AG04449 (cell line): ENCODE measurements at places on chromosomes 7 and 10.

DNA sequence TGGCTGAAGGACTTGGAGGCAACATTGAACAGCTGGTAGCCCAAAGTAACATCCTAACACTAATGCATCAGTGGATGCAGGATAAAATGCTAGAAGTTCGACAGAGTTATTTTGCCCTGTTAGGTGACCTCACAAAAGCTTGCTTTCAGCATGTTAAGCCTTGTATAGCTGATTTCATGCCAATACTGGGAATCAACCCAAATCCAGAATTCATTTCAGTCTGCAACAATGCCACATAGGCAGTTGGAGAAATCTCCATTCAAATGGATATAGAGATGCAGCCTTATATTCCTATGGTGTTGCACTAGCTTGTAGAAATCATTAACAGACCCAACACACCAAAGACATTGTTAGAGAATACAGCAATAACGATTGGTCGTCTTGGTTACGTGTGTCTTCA is 62.9 kb downstream of the CCSER2 start:
- DNase-seq = no peak

GRCh38 chr7:150329331-150330120 is 6.2 kb upstream of the ACTR3C start:
- no peak for DNase-seq

DNA sequence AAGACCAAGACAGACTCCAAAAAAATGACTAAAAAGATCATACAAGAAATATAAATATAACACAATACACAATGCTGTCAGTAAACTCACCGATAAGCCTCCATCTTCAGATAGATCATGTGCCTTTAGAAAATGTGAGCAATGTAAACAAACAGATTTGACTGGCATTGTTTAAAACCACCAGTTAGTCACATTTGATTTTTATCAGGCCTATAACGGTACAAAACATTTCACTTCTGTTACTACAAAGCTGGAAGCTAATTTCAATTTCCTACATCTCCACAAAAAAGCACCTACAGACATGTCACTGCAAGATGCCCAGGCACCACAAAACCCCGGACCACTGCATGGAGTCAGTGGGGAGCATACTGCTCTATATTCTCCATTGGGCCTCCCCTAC is 18.9 kb downstream of the SGMS1 start:
- no peak for DNase-seq

DNA sequence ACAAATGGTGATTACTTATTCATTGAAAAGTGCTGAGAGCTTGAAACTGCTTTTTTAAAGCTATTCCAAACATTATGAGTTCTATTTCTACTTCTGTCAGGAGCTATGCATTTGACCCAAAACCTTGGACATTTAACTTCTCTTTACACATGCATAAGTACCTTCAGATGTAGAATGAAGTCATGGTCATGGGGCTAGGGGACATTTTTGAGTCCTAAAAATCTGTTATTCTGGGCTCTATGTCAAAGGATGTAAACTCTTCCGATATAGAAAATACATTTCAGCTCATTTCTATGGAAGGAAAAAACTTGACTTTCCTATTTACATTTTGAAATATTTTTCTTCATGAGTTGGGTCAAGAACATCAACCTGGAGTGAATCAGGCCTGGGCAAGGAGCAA is 179.5 kb upstream of the CXCL12 start:
- no peak for DNase-seq

GRCh38 chr7:48741545-48741944 is 182.8 kb upstream of the CDC14C start:
- no peak for DNase-seq

DNA sequence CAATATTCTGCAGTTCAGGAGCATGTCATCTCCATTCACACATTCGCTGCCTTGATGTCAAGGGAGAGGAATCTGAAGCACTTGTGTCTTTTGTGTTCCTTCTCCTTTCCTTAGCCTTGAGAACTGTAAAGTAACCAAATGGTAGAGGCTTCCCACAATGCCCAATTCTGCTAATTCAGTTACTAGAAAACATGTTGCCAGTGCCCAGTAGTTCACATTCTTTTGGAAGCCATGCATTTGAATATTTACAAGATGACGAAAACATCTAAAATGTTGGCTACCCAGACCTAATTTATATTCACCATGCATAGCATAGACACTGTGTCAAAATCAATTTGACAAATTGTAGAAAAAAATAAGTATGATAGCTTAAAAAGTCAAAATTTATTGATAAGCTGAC is 852.7 kb upstream of the PHF14 start:
- DNase-seq = no peak

DNA sequence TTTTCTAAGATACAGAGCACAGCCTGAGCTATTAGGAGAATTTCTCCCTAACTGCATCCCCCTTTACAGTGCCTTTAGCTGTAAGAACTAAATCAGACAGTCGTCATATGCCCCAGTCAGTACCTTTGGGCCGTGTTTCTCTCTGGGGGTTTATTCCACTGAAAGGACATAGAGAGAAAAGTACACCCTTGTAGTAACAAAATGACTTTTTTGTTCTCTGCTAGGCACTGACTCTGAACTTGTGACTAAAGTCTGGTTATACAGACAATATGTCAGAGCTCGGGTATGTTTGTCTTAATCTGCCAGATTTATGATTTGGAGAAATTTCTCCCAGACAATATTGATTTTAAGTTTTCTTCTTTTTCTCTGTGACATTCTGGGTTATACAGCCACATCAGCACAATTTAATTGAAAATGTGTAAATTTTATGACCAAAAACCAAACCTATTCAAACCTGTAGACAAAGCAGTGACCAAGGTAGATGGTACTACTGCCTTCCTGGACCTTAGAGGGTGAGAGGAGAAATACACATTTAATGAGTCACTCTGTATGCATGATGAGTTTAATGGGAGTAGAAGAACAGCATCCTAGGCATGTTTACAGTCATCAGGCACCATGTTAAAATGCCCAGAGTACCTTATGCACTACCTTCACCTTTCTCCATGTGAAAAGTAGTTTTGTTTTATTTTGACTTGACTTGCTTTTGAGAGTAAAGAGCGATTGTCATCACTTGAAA is 156.1 kb upstream of the PLXDC2 start:
- no peak for DNase-seq

DNA sequence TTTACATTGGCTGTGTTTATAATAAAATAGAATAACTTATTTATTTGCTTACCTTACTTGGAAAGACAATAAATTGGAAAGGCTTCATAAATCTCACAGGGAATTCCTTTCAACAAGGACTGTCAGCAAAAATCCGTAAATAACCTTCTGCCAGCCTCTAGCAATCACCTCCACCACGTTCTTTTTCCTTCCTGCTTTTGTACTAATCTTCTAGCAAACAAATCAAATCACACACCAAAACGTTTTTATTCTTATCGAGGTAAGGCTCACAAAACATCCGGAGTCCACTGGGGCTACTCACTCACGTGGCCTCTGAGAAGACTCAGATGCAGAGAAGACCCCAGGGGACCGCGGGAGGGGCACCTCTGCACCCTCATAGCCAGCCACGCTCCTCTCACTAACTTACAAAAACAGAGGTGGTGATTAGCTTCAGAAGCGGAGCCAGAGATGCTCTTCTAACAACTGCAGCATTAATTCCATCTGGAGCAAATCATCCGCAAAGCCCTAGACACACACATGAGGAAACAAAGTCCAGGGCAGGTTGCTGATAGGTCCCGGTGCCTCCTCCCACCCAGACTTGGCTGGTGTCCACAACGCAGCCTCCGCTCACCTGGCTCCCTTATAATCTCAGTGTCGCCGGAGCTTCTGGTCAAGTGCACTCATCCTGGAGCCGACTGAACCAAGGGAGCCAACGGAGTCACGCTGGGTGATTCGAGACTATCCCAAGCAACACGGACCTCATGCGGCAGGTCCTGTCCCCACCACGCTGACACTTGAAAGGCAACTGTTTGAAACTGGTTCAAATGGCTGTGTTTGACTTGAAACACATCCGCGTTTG is 22.5 kb downstream of the CTBP2 start:
- DNase-seq = no peak

GRCh38 chr7:118870187-118870586 is 645.7 kb downstream of the ANKRD7 start:
- no peak for DNase-seq

- no peak for DNase-seq
Observed at GRCh38 chr10:18332048-18332447, 191.8 kb downstream of the CACNB2 start.

- no peak for DNase-seq
Observed at GRCh38 chr7:19242246-19242645, 97.0 kb upstream of the FERD3L start.

DNA sequence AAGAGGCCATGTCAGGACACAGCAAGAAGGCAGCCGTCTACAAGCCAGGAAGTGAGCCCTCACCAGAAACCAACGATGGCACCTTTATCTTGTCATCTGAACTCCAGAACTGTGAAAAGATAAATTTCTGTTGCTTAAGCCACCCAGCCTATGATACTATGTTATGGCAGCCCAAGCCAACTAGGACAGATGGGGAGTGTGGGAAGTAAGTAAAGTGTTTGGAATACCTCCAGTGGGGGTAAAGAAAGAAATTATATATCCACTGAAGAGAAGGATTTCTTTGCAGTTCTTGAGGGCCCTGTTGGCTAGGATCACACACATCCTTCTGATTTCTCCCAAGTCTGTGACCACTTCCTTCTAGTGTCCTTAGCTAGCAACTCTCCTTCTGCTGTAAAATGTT is 384.4 kb downstream of the TNS3 start:
- no peak for DNase-seq

DNA sequence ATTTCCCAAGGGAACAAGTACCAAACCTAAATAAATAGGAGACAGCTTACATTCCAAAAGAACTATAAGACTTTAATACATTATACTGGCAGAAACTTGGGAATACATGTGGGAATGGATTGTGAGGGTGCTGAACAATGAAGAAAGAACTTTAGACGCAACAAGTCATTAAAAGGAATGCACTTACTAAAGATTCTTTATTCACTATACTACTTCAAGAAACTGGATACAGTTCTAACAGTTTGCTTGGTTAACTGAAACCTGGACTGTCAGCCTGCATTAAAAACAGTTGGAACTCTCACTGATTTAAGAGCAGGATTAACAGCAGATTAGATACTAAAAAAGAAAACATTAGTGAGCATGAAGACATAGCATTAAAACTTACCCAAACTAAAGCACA is 12.0 kb downstream of the CACUL1 start:
- peak; percentile 65 for DNase-seq

DNA sequence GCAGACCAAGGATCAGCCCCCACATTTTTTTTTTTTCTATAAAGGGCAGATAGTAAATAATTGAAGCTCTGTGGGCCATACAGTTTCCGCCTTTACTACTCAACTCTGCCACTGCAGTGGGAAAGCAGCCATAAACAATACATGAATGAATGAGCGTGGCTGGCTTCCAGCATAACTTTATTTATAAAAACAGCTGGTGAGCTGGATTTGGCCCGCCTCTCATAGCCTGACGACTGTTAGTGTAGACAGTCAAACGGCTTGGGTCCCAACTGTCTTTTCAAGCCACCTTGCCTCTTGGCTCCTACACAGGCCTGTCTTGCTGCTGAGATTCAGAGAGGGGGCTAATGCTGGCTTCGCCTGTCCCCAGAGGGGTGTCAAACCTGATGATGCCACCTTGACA is 169.8 kb upstream of the GPR26 start:
- no peak for DNase-seq

DNA sequence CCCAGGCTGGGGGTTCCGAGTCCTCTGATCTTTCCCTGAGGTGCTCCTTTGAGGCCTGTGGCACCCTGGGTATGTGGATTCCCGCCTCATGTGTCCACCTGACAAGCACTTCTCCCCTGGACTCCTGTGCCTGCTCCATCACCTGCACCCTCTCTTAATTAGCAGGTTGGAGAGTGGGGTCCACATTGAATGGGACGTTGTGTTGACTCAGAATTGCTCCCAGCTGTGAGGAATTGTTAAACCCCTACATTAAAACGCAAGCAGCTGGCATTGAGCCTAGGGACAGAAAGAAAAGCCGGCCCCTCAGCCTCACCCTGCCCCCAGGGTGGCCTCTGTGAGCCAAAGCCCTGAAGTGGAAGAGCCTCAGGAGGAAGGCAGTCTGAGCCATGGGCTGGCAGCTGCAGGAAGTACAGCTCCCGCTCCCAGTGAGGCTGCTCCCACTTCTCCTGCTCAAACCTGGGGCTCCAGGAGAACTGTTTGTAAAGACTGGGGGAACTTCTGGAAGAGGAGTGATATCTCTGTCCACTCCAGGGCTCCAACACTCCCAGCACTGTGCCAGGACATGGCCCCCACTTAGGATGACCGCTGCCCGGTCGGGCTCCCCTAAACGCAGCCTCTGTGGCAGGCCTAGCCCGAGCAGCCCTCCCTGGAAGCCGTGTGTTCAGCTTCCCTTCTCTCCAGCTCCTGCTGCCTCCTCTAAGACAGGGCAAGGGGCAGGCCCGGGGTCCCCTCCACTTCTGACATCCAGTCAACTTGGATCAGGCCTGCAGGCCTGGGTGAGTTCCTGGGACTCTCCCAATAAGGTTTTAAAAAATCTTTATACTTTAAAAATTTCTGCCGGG is 1.8 kb upstream of the OPN4 start:
- DNase-seq = no peak

DNA sequence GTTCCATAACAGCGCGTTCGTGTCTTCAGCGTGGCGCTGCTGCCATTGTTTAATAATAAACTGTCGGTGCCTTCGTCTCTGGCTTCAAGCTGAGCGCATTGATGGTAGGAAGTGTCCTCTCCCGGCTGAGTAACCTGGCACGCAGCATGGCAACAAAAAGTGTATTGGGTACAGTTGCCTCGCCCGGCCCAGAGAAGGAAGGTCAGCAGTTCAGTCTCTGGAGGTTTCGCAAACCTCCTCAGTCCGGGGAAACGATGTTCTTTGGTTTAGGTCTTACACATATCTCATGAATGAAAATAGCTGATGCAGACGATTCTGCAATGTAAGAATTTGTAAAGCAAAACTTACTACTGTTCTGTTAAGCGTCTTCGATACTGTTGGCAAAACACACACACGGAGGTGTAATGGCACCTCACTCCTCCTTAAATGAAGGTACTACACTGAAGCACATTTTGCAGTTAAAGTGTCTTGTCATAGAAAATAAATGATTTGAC is 739 bp upstream of the CCDC186 start:
- no peak for DNase-seq

- DNase-seq = no peak
Observed at GRCh38 chr7:95411036-95411435, 14.9 kb upstream of the PON3 start.

DNA sequence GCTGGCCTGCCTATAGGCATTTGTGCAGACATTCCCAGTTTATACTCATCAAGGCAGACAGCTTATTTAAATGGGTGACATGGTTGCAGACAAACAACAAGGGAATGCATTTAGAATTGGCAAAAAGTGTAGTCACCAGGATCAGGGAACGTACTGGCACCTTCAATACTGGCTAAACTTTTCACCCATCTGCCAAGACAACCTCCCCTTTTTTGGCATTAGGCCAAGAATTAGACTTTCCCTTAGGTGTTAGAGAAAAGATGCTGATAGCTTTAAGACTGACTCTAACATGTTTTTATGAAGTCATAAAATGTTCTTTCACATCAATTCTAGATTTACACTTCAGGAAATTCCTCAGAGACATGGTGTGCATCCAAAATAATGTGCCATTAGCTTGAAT is 365.9 kb downstream of the PHTF2 start:
- no peak for DNase-seq

- no peak for DNase-seq
Observed at GRCh38 chr7:156944876-156945275, 4.6 kb upstream of the NOM1 start.
